ENCODE measurements at places on chromosomes 12 and 14. TPM values are rescaled to one million over a fixed set of nuclear protein-coding genes. Genes with fewer than 3 reads are reported as not detected.

The LTB4R2 gene
- total RNA-seq = 18.9 TPM

The ANKLE2 gene
- 54.7 TPM for total RNA-seq

The BICDL1 gene
- 154 TPM for total RNA-seq

DNA sequence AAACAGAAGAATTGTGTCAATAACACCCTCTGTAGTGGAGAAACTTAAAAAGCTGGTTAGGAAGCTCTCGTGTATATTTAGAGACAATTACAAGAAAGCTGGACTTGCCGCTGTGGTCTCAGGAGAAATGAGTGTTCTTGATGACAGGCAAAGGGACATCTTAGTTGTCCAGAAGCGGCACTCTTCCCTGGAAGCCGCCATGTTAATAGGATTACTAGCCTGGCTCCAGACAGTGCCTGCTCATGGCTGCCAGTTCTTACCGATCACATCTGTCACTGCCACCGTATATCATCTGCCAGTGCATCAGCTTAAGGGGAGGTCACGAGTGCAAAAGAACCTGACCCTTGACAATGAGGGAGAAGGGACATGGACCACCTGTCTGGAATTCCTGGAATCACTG is 48.9 kb downstream of the C14orf132 start:
- DNase-seq = no peak

DNA sequence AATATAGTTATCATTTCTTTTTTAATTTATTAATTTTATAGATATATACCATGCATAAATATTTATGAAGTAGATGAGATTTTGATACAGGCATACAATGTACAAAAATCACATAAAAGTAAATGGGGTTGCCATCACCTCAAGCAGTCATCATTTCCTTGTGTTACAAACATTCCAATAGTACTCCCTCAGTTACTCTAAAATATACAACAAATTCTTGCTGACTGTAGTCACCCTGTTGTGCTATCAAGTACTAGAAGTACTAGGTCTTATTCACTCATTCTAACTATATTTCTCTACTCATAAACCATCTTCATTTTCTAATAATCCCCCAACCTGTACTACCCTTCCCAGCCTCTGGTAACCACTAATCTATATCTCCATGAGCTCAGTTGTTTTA is 432.6 kb upstream of the SYT1 start:
- no peak for DNase-seq

DNA sequence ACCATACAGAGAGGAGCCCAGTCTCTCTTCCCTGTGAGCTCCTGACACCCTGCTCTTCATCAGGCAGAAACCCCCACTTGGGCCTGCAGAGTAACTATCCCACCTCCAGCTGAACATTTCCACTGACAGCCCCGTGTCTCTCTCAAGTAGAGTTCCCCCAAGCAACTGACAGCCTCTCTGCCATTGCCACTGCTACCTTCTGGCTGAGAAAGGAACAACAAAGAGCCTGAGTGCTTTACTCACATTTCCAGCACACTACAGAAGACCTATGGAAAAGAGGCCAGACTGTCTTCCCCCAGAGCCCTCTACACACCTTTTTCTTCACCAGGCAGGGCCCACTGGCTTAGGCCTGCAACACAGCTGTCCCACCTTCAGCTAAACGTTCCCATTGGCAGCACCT is 18.4 kb upstream of the ASCL1 start:
- no peak for DNase-seq

- no peak for DNase-seq
Observed at GRCh38 chr14:70788898-70789297, 20.4 kb downstream of the MAP3K9 start.

DNA sequence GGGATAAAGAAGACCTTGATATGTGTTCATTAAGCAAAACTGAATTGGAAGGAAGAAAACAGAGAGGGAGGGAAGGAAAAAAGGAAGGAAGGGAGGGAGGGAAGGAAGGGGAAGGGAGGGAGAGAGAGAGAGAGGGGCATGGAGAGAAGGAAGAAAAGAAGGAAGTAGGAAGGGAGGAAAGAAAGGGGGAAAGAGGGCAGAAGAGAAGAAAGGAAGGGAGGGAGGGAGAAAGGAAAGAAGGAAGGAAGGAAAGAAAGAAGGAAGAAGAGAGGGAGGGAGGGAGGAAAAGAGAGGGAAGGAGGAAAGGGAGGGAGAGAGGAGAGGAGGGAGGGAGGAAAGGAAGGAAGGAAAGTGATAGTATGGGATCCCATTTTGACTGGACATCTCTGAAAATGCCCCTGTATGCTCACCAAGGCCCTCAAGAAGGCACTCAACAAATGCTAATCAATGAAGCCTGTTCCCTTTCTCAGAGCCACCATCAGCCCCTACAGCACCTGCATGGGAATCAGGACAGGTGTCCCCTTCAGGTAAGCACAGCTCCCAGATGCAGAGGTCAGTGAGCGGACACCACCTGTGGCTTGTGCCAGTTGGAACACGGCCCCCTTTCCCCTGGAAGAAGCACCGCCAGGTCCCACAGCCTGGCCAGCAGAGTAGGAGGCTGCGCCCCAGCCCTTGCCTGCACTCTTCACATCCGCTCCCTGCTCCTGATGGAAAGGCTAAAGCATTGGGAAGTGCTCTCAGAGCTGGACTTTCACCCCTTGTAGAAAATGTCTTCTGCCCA is 161.4 kb upstream of the DIO3 start:
- no peak for DNase-seq

All from CD8-positive, alpha-beta T cell (primary cell).